NCI-H2171 treated with DMSO at 0.1 percent for 48 hours (cell line): ENCODE measurements at places on chromosomes 4 and X.

GRCh38 chr4:42633605-42634388 lies 23.1 kb downstream of the ATP8A1 start:
- DNase-seq: no peak

GRCh38 chrX:96909291-96909690 lies 25.6 kb downstream of the RPA4 start:
- DNase-seq: no peak

DNA sequence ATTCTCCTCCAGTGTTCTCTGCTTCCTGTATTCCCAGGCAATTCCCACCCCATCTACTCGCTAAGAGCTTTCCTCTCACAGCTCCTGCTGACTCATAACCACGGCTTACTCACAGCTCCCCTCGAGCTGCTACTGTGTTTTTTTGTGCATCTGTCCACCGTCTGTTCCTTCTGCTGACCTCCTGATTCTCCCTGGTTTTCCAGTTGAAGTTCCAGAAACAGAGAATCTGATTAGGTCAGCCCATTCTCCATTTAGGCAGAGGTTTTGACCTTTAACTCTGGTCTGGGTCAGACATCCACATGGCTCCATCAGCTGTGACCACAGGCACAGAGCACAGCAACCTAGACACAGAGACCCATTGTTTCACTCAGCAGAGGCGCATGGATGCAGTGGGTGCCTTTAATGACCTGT lies 5.5 kb upstream of the SMIM20 start:
- DNase-seq: no peak

DNA sequence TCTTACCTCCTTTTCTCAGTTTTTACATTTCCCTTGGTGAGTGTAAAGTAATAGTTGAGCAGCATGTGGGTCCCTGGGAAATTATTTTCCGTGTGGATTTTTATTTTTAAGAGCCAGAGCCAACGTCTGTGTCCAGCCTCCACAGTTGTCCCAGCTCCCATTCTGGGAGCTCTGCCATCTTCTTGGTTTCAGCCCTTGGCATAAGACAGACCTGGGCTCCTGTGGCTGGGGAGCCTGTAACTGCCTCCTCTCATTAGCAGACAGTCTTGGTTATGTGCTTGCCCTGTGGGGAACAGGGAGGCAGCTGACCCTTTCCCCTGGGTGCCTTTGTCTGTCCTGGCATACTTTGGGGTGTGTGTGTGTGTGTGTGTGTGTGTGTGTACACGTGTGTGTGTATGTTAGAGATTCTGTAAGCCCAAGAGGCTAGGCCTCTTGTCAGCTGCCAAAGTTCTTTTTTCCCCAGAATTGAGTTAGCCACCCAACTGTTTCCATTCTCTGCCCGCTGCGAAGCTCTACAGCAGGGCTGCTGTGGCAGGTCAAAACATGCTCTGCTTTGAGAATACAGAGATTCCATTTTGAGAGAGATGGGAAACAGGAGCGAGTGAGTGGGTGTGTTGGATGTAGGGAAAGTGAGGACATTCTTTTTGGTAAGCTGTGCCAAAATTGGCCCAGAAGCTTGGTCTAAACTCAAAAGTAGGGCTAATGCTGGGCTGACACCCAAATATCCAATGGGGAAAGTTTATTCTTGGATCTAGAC lies 140.7 kb downstream of the TMEM164 start:
- DNase-seq: peak; percentile 10

DNA sequence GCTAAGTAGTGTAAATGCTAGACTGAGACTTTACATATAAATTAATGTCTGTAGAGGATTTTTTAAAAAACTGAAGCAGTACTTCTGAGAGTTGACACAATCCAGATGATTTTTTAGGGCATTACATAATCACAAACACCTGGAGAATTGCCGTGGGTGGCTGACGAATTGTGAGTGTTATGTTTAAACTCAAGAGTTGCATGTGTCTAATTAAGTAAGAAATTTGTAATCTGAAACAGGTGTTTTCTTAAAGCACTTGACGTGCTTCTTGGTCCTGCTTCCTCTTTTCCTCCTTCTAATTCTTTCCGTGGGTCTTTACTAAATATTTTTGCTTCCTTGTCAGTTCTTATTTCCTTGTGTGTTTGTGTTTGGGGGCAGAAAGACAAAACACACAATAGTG lies 27.8 kb downstream of the PIR start:
- DNase-seq: no peak

GRCh38 chr4:102687373-102687981 lies 73.3 kb downstream of the MANBA start:
- DNase-seq: no peak

DNA sequence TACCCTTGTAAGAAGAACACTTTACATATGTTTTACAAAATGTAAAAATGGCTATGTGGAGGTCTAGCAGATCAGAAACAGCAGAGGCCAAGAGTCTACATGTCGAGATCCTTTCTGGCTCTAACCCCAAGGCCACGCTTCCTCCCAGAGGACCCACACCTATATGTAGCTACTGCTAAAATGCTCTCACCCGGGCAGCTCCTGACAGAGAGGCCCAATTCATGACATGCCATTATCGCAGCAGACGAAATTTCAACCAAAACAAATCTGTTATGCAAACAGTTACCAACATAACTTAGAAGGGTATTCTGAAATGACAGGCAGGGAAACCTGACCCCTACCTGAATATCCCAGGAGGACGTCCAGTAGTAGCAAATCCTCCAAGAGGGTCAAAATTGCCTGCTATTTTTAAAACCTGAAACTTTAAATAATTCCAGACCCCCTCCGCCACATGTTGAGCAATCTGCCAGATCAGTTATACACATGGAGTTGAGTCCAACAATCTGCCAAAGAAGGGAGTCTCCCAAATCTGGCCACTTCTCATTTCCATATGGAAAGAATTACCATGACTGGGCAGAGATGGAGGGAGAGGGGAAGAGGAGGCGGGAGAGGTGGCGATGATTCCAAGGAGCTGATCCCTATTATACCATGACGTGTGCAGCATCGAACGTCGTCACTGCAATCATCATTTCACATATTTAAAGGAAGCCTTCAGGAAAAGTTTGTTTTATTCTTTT lies 192.9 kb upstream of the TBL1X start:
- peak; percentile 33 for DNase-seq

DNA sequence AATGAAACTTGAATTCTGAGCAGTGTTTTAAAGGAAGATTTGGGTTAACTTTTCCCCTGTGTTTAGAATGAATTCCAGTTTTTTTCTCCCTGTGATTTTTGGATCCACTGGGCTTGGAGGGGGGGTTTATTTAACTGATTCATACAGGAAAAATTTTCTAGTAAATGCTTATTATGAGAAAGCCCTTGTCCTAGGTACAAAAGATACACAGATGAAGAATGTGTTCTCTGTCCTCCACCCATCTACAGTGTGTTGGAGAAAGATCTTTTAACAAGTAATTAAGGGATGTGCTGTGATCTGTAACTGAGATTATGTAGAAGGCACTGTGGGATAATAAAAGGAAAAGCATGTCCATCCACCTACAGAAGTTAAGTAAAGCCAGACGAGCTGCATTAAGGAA lies 103.9 kb downstream of the STIM2 start:
- no peak for DNase-seq

- no peak for DNase-seq
Observed at GRCh38 chr4:140242357-140243277, 88.6 kb upstream of the MAML3 start.

- no peak for DNase-seq
Observed at GRCh38 chr4:107333518-107333917, 297.4 kb upstream of the DKK2 start.

GRCh38 chr4:33577791-33578190 lies 2666.5 kb downstream of the ARAP2 start:
- no peak for DNase-seq

GRCh38 chr4:165542476-165542875 lies 163.7 kb downstream of the CPE start:
- DNase-seq: peak; percentile 40

GRCh38 chr4:2791518-2792395 lies 1.1 kb upstream of the SH3BP2 start:
- DNase-seq: no peak

DNA sequence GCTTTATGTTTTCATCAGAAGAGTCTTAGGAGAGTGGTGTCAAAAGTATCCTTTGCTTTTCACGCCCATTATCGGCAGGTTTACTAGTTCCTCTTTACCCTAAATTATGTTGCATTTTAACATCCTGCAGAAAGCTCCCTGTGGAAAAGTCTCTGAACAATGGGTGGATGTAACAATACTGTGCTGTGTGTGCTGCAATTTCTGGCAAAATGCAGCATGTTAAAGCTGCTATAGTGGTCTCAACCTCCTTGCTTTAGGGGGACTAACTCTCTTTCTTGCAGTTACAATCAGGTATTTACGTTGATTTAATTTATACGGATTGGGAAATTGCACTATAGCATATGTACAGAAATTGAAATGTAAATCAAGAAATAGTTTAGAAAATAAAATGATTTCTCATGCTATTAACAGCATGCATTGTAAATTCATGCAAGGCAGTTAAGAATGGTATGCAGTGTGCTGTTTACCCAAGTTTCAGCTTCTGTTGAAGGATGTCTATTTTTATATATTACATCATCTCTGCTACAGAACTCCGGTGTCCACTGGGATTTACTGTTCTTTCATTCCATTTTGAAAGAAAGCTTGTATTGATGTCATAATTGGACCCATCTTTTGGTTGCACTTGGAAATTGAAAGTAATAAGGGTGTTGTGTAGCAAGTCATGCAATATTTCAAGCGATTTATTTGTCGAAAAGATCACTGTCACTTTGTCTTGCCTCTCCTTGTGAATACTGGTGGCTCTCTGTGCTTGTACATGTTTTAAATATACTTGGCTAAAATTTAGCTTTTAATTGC lies 145.7 kb downstream of the RAPGEF2 start:
- peak; percentile 47 for DNase-seq

- DNase-seq: peak; percentile 61
Observed at GRCh38 chr4:20251031-20251795, 492 bp upstream of the SLIT2 start.

DNA sequence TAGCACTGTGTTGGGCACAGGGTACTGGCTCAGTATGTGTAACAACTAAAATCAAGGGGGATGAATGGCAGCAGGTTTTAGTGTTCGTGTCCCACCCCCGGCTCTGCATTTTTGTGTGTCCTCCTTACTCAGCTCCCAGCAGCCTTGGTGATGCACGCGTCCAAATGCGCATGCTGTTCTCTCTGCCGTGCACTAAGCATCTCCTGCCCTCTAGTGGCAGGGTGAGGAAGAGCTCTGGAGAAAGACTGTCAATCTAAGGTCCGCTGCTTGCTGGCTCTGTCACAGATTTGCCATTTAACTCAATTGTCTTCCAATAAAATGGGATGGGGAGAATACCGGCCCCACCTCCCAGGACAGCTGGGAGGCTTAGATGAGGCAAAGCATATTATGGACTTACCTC lies 61.4 kb downstream of the WFS1 start:
- peak; percentile 6 for DNase-seq

- DNase-seq: peak; percentile 11
Observed at GRCh38 chrX:40096395-40097091, 1.2 kb downstream of the BCOR start.

DNA sequence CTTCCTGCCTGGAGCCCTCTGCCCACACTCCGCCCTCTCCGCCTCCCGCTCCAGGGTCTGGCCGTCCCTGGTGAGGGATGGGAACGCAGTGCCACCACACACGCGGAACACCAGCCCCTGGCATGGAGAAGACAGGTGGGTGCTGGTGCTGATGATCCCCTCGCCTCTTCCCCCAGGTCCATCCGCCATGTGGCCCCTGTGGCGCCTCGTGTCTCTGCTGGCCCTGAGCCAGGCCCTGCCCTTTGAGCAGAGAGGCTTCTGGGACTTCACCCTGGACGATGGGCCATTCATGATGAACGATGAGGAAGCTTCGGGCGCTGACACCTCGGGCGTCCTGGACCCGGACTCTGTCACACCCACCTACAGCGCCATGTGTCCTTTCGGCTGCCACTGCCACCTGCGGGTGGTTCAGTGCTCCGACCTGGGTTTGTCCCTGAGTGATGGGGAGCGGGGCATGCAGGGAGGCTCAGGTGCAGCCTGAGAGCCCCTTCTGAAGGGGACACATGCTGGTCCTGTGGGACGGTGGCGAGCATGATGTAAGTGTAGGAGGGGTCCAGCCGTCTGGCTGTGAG lies 9.8 kb downstream of the BGN start:
- DNase-seq: no peak

DNA sequence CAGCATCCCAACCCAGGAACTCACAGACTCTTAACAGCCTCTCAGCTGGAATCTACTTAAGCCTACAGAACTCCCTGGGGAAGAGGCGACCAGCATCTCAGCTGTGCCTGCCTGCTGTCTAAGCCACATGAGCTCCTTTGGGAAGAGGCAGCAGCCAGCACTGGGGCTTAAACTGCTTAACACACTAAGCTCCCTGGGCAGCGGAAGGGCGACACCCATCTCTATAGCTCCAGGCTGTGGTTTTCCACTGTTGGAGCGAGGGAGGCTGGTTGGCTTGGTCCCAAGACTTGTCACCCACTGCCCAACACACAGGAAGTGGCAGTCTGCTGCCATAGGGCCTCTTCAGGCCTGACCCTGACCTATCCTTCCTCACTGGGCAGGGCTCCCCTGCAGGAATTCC lies 1544.1 kb upstream of the ADGRL3 start:
- no peak for DNase-seq

DNA sequence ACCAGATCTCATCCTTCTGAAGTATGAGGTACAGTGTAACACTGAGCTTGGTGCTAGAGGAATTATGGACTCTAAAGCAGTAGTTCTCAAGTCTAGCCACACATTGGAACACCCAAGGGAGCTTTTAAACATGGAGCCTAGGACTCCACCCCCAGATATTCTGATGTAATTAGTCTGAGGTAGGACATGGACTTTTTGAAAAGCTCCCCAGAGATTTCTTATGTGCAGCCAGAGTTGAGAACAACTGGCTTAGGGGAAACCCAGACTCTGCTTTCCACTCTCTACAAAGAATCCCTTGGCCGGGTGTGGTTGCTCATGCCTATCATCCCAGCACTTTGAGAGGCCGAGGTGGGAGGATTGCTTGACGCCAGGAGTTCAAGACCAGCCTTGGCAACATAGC lies 11.6 kb upstream of the GDPD2 start:
- no peak for DNase-seq

DNA sequence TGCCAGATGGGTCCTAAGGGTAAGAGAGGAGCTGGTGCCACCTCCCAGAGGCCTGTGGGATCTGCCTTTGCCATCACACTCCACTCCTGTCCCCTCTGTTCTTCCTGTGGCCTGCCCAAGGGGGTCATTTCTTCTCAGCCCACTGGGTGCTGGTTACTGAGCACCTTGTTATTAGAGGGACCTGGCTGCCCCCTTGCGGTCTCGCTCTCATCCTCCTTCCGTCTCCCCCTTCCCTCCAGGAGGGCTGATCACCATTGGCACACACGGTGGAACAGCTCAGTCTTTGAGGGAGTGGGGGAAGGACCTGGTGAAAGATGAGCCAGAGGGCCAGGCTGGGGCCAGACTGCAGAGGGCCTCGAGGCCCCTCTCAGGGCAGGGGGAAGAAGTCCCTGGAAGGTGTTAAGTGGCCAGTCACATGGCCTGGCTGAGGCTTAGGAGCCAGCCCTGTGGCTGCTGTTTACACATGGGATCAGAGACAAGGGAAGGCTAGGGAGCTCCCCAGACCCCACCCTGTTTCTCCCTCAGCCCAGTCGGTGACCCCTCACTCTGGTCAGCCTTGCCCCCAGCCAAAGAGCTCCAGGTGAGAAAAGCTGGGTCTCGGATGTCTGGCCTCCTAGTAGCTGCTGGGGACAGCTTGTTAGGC lies 68.1 kb downstream of the MTMR1 start:
- no peak for DNase-seq
